ENCODE measurements at places on chromosomes 2 and 18.

- no peak for DNase-seq
These were observed 79.6 kb downstream of the LBH start for GRCh38 chr2:30310955-30311354.

- no peak for DNase-seq
These were observed 22.0 kb upstream of the KCNF1 start for GRCh38 chr2:10889651-10890215.

- no peak for DNase-seq
These were observed 1.7 kb downstream of the D2HGDH start for GRCh38 chr2:241736111-241736510.

GRCh38 chr18:27377251-27377650 lies 192.1 kb upstream of the CHST9 start:
- no peak for DNase-seq

- no peak for DNase-seq
These were observed 22.4 kb upstream of the PTPRM start for GRCh38 chr18:7544686-7545085.

DNA sequence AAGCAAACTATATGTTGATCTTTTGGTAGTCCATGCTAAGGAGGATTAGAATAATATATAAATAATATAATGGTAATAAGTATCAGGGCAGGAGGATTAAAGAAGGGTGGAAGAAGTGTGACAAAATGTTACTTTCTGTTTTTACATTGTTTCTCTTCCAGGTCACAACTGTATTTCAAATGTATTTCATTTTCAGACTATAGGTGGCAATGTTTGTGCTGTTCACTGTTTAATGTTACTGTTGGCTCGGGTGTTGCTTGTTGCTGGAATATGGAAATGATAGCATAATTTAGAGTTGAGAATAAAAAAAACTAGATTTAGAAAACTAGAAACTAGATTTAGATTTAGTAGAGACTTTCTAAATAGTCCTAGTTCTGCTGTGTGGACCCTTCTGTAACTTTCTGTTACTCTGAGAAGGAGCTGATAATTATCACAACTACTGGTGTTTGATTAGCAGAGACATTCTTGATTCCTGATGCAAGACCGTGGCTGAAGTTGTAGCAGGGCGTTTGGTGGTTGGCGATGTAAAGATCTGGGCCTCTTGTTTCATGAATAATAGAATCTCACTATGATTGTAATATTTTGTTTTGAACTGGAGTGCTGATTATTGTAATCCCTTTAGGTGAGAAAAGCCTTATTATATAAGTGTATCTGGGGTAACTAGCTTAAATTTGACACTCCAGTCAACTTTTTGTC lies 7.9 kb downstream of the NEDD4L start:
- DNase-seq, result no peak

DNA sequence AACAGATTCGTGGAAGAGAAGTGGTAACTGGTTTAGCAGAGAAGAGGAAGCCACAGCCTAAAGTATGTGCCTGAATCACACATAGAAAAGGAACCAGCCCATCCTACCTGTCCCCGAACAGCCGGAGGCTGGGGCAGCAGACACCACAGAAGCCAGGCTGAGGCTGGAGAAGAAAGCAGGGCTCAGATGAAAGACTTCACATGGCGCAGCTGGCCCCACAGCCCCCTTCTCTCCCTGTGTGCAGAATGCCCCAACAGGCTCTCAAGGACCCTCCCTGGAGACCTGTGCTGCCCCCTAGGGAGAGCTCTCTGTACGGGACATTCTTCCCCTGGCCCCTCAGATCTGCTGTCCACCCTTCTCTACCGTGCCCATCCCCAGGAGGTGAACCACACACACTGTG lies 83.5 kb upstream of the RAB12 start:
- no peak for DNase-seq

- DNase-seq, result no peak
These were observed 80.4 kb upstream of the SALL3 start for GRCh38 chr18:78899241-78899640.

- no peak for DNase-seq
These were observed 44.6 kb upstream of the TUBA3D start for GRCh38 chr2:131431336-131431735.

- DNase-seq, result no peak
These were observed 138.1 kb upstream of the ALKAL2 start for GRCh38 chr2:425947-426346.

DNA sequence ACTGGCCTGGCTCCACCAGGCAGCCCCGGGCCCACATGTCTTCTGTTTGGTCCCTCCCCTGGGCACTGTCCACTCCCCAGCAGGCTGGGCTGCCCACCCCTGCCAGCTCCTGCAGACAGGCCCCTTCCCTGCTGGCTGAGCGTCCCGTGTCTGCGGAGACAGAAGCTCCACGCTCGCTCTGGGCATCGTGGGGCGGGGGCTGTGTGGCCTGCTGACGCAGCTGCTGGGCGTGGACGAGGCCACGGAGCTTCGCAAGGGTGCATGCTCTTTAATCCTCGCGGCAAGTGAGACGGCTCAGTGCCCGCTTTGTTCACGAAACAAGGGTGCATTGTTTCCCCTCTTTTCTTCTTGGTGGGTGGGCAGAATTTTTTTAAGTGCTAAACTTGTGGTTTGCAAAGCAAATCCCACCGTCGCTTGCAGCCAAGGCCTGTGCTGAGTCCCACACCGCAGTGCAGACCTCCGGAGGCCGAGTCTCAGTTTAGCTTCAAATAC lies 132.8 kb upstream of the CTDP1 start:
- no peak for DNase-seq

GRCh38 chr2:231187736-231188505 lies 10.5 kb upstream of the ARMC9 start:
- DNase-seq, result no peak

GRCh38 chr2:25817630-25818029 lies 60.7 kb downstream of the ASXL2 start:
- DNase-seq, result peak; percentile 27

DNA sequence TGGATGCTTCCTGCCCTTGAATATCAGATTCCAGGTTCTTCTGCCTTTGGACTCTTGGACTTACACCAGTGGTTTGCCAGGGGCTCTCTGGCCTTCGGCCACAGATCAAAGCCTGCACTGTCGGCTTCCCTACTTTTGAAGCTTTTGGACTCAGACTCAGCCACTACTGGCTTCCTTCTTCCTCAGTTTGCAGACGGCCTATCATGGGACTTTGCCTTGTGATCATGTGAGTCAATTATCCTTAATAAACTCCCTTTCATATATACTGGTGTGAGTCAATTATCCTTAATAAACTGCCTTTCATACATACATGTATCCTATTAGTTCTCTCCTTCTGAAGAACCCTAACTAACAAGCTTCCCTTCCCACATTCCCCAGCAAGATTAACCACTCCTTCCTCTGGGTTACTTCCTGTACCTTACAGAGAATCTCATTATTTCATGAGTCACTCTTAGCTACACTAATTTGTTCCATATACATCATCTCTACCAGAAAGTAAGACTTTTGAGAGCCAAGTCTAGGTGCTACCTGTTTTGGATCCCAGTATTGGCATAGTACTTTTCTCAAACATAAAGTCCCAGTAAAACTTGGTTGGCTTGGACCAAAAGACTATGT lies 31.3 kb upstream of the LRATD1 start:
- no peak for DNase-seq

- DNase-seq, result no peak
These were observed 56.0 kb upstream of the NFU1 start for GRCh38 chr2:69493268-69493667.

GRCh38 chr2:84832772-84833461 lies 48.0 kb downstream of the TRABD2A start:
- DNase-seq, result no peak

- DNase-seq, result no peak
These were observed 13.8 kb downstream of the HS1BP3 start for GRCh38 chr2:20637147-20637546.

GRCh38 chr2:165434865-165435496 lies 34.5 kb upstream of the CSRNP3 start:
- no peak for DNase-seq

DNA sequence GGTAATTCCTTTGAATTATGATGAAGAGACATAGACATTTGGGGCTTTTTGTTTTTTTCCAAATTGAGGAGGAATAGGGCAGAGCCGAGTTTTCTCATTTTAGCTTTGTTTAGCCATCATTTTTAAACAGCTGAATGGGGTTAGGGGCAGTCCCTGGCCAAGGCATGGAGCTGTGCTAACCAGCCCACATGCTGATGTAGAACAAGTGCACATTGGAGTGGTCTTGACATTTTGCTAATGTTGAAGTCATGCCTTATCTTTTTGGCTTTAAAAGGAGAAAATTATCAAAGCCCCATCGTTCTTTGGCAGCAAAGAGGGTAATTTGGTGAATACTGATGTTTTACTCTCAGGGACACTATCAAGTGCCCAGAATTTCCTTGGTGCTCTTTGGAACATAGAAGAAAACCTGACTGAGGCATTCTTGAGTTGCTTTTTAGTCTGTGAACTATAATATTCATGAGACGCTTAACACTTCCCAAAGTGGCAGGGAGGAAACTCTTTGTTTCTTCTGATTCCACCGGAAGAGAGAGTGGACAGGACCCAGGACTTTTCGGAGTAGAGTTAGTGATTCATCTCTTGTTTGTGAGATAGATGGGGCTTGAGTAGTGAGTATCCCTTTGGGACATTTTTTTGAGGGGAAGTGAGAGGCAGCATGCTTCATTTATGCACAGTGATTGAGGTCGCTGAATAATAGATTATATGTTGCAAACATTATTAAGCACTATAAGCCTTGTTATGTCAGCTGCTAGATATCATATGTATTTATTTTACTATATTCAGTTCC lies 45.0 kb downstream of the MTA3 start:
- no peak for DNase-seq

DNA sequence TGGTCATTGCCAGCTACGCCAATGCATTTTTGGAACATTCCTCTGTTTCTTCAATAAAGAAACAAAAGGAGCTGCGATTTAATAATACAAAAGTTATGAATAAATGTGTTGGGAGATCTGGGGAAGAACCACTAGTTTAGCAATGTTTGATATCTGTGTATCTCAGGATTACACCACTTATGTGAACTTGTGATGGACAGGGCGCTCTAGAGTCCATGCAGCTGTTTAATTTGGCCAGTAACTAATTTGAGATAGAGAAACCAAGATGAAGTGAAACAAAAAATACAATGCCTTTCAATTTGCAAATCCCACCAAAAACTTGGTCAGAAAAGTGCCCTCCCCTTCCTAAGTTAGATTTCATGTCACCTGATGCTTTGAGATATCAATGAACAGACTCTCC lies 6.8 kb upstream of the DCDC2C start:
- DNase-seq, result no peak

DNA sequence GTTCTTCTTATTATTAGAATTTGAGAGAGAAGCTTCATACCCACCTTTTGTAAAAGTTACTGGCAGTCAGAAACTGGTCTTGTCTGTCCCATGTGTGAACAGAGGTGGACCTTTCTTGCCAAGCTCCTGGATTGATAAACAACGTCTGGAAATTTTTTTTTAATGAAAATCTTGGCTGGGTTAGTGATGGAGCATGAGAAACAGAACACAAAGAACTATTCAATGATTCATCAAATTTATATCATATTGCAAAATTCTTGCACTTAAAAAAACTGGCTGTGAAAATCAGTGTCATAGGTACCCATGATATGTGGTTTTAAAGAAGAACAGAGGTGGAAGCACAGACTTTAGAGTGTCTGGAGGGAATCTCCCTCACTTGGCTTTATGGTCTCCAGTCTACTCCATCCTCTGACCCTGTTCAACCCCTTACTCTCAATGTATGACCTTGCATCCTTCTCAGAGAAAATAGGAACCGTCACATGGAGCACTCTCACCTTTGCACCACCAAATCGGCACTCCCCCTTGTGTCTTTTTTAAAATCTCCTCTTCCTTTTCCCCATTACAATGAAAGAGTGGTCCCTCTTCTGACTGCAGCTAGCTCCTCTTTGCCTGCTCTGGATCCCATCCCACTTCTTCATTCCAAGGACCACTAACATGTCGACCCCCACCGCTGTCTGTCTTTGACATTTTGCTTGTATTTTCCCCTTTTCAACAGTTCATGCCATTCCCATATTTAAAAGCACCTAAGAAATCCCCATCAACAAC lies 58.2 kb downstream of the COPS8 start:
- no peak for DNase-seq

- DNase-seq, result no peak
These were observed 86.4 kb downstream of the TGFA start for GRCh38 chr2:70467237-70467636.

- no peak for DNase-seq
These were observed 223.5 kb downstream of the HRH4 start for GRCh38 chr18:24683925-24684324.

DNA sequence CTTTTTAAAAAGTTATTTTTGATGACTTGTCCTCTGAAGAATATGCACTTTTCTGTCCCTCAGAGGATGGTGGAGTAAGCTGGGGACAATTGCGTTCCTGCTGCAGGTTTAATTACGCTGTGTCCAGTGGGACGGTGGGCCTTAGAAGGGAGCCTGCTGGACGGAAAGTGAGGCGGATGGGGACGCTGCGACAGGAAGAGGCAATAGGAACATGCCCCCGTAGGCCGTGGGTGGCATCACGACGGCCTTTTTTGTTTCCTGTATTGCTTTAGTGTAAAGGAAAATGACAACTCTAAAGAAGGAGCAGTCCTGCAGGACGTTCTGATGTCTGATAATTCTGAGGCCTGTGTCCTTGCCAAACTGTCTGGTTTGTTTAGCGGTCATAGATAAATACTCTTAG lies 121.6 kb downstream of the NFATC1 start:
- DNase-seq, result peak; percentile 60

DNA sequence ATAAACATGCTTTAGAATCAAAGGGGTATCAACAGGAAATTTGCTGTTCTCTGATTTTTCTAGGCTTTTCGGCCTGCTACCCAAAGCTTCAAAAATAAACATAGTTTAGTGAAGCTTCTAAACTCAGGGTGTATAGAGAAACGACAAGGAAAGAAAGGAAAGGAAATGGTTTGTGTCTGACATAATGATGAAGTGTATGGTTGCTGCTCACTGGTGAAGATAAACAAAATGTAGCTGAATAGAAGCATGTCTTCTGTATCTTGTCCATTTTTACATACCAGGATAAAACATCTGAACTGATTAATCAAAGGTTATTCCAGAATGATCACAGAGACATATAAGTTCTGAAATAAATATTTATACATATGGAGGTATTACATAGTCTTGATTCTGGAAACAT lies 1324.6 kb upstream of the NRXN1 start:
- DNase-seq, result no peak

DNA sequence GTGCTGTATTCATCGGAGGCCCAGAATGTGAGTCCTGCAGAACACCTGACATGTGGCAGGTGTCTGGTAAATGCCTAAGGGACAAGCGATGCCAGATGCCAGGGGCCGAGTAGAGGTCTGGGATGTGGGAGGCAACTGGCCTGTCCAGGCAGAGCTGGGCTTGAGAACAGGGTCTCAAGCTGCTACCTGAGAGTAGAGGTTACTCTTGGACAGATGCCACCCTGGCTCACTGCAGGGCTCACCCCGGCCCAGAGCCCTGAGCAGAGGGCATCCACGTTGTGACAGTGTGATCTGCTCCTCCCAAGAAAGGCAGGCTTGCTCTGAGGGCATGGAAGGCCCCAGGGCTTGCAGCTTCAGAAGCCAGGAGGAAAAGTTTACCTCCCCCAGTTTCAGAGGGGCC lies 692.0 kb upstream of the ID2 start:
- no peak for DNase-seq

All from stimulated activated CD4-positive, alpha-beta T cell treated with anti-CD3 and anti-CD28 coated beads, Interleukin-4, amount 100 ng/mL, for 24 hours (primary cell).